ENCODE measurements at places on chromosomes 3 and 15.
A peak's percentile ranks its signal among the peaks of the same experiment; 100 is the strongest.

DNA sequence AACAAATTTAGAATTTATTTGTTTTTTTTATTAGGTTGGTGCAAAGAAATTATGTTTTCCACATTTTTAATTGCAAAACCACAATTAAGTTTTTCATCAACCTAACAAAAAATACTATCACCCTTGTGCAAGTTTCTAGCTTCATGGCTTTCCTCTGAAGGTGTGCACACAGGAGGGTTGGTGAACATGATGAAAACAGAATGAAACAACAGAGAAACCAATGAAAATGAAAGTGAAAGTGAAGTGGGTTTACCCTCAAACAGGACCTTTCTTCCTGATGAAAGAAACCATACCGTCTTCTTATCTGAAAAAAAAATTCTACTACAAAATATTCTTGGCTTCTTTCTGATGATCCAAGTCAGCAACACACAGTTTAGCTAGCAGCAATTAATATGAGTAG, 71.9 kb upstream of the FEZF2 start:
- DNase-seq, result no peak

DNA sequence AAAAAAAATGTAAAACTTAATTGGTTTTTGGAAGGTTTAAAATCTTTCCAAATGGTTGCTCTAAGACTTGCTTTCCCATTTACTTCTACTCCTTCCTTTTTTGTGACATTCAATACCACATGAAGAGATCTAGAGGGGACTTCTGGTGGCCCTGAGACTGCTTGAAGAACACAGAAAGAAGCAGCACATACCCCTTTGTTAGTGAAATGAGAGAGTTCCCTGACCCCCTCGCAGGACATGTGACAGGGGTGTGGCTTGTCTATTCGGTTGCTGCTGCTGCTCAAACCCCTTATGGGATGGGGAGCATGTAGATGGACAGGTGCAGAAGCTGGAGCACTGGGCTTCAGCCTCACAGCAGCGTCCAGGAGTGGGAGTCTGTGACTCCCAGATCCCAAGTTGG, 71.0 kb downstream of the ZMAT3 start:
- no peak for DNase-seq

GRCh38 chr3:53239800-53240199, 16.0 kb downstream of the TKT start:
- DNase-seq, result no peak

- DNase-seq, result no peak
Observed at GRCh38 chr3:187521546-187521945, 148.6 kb downstream of the SST start.

GRCh38 chr3:53464424-53464823, 30.0 kb upstream of the CACNA1D start:
- no peak for DNase-seq

GRCh38 chr3:10023587-10024310, 2.5 kb upstream of the FANCD2 start:
- DNase-seq, result no peak

DNA sequence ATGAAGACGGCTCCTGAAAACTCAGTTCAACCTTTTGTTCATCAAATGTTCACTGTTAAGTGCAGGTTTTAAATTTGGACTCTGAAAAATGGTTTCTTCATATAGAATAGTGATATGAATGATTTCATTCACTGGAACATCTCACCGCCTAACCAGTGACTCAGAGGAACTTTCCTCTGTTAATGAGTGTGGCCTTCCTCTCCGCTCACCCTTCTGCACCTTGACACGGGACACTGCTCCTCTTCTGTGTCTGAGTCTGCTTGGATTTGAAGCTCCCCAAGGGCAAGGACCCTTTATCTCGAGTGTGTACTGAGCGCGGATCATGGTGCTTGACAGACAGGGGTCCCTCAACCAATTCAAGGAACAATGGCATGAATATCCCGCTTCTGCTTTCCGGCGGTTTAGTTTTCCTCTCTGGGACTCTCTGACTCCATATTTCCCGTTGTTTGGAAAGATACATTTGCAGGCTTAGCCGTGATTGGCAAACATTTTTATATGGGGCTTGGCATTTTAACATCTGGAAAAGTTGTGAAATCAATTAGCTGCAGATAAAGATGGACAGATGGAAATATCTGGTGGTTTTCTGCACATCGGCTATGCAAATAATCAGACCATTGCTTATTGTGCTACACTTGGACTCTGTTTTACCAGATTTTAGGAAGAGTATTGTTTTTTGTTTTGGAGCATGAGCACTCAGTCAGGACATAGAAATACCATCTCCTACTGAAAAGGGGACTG, 20.9 kb downstream of the KBTBD8 start:
- DNase-seq, result no peak

DNA sequence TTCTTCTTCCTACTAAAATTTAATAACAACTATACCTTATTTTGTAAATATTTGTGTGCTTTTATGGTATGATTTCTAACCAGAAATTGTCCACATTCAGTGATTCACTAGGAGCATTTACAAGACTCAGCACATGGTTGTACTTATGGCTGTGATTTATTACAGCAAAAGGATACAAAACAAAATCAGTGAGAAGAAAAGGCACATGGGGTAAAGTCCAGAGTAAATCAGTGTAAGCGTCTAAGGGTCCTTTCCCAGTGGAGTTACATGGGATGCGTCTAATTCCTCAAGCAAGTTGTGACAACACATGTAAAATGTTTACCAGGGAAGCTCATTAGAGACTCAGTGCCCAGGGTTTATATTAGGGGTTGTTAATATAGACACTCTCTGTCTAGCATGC, 31.1 kb downstream of the RNF13 start:
- no peak for DNase-seq

DNA sequence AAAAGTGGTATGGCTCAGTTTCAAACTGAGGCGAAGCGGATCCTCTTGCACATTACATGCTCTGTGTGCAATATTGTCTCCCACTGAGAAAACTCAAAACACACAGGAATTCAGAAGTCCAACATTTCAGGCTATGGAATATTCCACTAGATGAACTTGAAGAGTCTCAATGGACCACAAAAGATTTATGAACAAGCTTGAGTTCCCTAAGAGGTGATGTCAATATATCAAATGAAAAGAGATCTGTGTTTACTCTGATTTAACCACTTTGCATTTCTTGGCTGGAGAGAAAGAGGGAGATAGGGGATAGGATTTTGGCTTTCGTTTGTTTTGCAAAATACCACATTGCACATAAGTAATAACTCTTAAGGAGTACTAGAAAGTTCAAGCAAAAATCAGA, 20.3 kb downstream of the PDZRN3 start:
- DNase-seq, result no peak

DNA sequence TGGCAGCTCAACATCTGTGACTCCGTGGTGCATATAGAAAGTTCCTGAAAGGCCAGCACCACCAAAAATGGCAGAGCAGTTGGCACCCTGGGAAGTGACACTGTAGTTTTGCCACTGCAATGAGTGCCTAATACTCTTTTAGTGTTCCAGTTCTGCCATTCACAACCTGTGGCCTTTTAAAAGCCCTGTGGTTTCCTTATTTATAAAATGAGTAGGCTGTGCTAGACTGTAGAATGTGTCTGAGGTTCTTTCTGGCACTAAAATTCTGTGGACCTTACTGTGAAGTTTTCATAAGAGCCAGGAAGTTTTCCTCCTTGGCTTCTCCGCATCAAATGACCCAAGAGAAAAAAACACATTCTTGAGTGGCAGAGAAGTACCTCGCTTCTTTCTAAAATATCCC, 74.1 kb downstream of the MME start:
- no peak for DNase-seq

DNA sequence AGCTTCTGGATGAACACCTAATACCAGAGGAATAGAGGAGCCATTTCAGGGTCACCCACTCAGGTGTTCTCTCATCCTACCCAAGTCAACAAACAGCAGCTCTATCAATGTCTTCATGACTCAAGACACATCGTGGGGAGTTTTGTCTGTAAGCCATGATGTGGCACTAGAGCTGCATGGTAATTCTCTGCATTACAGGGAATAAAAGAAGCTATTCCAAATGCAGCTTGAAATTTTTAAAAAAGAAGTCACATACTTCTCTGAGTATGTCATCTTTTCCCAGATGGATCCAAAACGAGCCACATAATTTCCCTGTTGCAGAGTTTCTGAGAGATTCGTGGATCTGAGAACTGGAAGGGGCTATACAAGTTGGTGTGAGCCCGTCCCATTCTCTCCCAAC, 6.1 kb upstream of the THSD4 start:
- DNase-seq, result no peak

- DNase-seq, result no peak
Observed at GRCh38 chr15:99050328-99050980, 42.9 kb upstream of the PGPEP1L start.

- no peak for DNase-seq
Observed at GRCh38 chr15:48006031-48006511, 114.7 kb upstream of the SLC24A5 start.

DNA sequence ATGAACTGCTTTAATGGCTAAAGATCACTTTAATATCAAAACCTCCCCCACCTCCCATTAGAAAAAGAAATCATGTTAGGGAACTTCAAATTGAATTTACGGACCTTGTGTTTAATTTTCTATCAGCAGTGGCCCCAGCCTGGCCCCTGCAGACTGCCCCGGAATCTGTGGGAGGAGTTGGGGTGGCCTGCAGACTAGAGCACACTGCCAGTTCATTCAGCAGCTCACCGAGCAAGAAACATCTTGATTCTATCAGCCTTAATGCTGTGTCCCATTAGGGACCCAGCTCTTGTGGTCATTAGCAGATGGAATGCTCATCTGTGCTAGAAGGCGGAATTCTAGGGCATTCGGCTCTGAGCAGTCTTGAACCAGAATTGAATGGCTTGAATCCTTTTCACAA, 54.2 kb downstream of the FLNB start:
- DNase-seq, result no peak

- no peak for DNase-seq
Observed at GRCh38 chr15:48400086-48400485, 68.9 kb downstream of the DUT start.

GRCh38 chr3:136752172-136752421, at the start of gene STAG1:
TSS of gene STAG1 (minus strand) at chr3:136752378. CDS start at chr3:136630898, 121,480 bp downstream.
- DNase-seq, result no peak

DNA sequence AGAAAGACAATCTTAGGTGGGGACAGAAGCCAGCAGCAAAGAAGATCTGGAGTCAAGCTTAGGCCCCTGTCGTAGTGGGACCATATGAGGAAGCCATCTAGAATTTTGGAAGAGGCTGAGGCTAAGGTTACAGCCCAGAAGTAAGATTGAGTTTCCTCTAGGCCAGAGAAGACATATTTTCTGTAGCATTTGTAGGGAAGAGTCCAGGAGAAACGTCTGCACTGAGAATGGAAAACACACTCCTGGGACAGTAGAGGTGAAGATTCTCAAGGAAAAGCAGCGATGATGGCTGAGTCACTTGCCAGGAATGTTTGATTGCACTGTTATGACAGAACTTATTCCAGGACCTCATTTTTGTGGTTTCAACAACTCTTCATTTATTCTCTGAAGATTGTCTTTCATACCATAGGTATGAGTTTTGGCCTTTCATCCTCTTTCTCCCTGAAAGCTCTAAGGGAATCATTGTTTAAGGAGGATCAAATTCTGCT, 107.2 kb downstream of the GTPBP8 start:
- no peak for DNase-seq

DNA sequence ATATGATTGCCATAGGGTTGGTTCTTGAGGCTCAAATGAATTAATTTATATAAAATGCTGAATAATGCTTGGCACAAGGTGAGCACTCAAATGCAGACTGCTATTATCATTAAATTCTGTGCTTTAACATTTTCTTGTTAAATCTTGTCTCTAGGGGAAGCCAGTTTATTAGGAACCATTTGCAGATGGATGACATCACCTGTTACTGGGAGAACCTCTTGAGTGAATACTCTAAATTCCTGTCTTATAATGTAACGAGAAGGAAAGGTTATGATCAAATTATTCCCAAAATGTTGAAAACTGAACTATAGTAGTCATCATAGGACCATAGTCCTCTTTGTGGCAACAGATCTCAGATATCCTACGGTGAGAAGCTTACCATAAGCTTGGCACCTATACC, 6.2 kb upstream of the TIMMDC1 start:
- no peak for DNase-seq

DNA sequence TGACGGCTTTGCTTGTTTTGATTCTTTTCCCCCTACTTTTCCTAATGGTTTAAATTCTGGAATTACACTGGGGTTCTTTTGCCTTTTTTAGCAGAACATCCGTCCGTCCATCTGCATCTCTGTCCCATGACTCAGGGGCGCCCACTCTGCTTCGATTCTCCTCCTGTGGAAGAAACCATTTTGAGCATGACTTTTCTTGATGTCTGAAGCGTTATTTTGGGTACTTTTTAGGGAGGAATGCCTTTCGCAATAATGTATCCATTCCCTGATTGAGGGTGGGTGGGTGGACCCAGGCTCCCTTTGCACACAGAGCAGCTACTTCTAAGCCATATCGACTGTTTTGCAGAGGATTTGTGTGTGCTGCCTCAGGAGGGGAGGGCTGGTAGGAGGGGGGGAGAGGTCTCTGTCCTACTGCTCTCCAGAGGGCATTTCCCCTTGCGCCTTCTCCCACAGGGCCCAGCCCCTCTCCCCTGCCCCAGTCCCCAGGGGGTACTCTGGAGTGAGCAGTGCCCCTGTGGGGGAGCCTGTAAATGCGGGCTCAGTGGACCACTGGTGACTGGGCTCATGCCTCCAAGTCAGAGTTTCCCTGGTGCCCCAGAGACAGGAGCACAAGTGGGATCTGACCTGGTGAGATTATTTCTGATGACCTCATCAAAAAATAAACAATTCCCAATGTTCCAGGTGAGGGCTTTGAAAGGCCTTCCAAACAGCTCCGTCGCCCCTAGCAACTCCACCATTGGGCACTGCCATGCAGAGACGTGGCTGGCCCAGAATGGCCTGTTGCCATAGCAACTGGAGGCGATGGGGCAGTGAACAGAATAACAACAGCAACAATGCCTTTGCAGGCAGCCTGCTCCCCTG, 19.5 kb upstream of the BSN start:
- peak; percentile 39 for DNase-seq

DNA sequence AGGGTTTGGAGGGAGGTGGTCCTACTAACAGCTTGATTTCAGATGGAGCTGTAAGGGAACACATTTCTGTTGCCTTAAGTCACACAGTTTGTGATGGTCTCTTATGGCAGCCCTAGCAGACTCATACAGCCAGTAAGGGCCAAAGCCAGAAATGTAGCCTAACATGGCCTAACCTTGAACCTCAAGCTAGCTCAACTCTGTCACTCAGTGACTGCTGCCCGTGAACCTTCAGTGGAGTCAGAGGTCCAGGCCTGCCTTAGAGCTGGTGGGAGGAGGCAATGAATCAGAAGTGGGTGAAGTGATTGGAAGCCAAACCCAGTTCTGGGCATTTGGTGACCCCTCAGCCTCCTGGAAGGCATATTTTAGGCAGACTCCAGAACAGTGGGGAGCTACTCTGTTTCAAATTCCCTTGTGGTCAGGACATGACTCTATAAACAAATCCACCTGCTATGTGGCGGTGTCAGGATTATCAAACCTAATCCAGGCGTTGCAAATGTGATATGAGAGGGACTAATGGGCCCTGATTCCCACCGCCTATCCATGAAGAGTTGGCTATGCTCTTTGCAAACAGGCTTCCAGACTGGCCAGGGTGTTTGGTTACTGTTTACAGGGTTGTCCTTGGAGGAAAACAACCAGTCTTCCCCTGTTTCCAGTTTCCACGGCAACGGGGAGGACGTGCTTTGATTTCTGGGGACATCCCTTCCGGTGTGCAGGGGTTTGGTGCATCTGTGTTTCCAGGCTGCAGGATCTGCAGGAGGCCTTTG, 105.9 kb upstream of the AGBL1 start:
- no peak for DNase-seq

- DNase-seq, result no peak
Observed at GRCh38 chr3:161443921-161444693, 52.5 kb upstream of the OTOL1 start.
